Hepatocyte (in vitro differentiated cells): ENCODE measurements at places on chromosomes 7 and 10. TPM values are rescaled to one million over a fixed set of nuclear protein-coding genes. Genes with fewer than 3 reads are reported as not detected.

- H3K36me3 ChIP-seq = no peaks in the 10 kb centered on the region
- no peak for DNase-seq
- H3K4me1 ChIP-seq = no peaks in the 10 kb centered on the region
- no peak overlapping the region for H3K4me3 ChIP-seq
Observed at GRCh38 chr10:49243139-49243538, 54.9 kb upstream of the TMEM273 start.

DNA sequence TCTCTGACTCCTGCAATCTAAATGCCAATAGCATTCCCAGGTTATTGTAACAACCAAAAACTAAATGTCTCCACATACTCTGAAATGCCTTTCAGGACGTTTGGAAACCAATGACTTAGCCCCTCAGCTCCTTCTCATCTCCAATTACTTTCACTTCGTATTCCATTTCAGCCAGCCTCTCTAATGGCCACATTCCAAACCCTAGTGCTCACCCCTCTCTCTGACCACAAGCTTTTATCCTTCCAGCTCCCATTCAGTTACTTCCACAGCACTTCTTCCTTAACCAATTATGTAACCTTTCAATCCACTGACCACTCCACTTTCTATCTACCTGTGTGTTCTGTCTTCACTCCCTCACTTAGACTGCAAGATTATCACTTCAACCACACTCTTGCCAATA, 4.3 kb downstream of the NOC3L start:
- no peak overlapping the region for H3K4me3 ChIP-seq
- peaks cover 11% of the 10 kb centered on the region for H3K4me1 ChIP-seq
- no peaks in the 10 kb centered on the region for H3K27me3 ChIP-seq
- no peak for DNase-seq

- H3K4me3 ChIP-seq = no peak overlapping the region
- H3K27ac ChIP-seq = no peak overlapping the region
- no peak for DNase-seq
- H3K27me3 ChIP-seq = no peaks in the 10 kb centered on the region
- no peaks in the 10 kb centered on the region for H3K36me3 ChIP-seq
Observed at GRCh38 chr10:21764466-21765189, 230.6 kb downstream of the MLLT10 start.

- H3K4me1 ChIP-seq = peaks cover 49% of the 10 kb centered on the region
- H3K4me3 ChIP-seq = no peak overlapping the region
- peak overlapping the region; percentile 89 for H3K27ac ChIP-seq
- H3K36me3 ChIP-seq = no peaks in the 10 kb centered on the region
- peak; percentile 69 for DNase-seq
- H3K27me3 ChIP-seq = no peaks in the 10 kb centered on the region
Observed at GRCh38 chr10:3468919-3469638, 296.5 kb upstream of the PITRM1 start.

DNA sequence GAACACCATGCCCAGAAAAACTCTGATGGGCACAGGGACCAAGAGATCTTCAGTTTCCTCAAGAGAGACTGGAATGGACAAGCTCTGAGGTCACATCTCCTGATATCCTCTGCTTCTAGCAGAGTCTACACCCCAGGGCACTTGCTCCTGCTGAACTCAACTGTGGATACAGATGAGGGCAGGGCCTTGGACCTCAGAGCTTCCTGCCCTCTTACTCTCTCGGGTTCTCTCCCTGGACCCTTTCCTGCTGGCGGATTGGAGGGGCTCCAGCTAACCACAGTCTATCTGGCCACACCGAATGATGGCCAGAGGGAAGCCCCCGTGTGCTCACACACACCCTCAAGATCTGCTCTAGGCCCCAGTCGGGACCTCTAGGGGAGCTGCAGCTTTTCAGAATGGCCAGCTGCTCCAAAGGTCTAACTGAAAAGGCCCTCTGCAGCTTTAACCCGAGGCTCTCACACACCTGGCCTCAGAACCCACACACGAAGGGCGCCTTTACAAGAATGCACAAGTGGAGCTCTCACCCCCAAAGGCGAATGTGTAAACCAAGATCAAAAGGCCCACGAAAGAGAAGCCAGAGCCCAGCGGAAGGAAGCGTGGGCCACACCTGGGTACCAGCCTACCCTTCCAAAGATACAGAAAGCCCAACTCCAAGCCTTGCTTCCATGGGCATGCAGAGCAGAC, 65.5 kb downstream of the FAM53B start:
- H3K4me3 ChIP-seq = no peak overlapping the region
- no peak for DNase-seq
- no peaks in the 10 kb centered on the region for H3K36me3 ChIP-seq
- no peaks in the 10 kb centered on the region for H3K27me3 ChIP-seq
- peaks cover 7% of the 10 kb centered on the region for H3K4me1 ChIP-seq

- DNase-seq = no peak
- no peak overlapping the region for H3K27ac ChIP-seq
- H3K27me3 ChIP-seq = no peaks in the 10 kb centered on the region
- no peak overlapping the region for H3K4me3 ChIP-seq
Observed at GRCh38 chr7:23895666-23896096, 185.7 kb downstream of the STK31 start.

TMEM270 gene
- total RNA-seq = 1.1 TPM in 1 of 2 replicates, not detected in the other

- peak overlapping the region; percentile 75 for H3K4me3 ChIP-seq
- peaks cover 23% of the 10 kb centered on the region for H3K27me3 ChIP-seq
- no peak for DNase-seq
- H3K4me1 ChIP-seq = peaks cover 31% of the 10 kb centered on the region
- H3K36me3 ChIP-seq = peaks cover 3% of the 10 kb centered on the region
- peak overlapping the region; percentile 99 for H3K27ac ChIP-seq
Observed at GRCh38 chr10:17229717-17229966, 1.6 kb downstream of the VIM start.

- H3K27me3 ChIP-seq = no peaks in the 10 kb centered on the region
- DNase-seq = peak; percentile 44
- H3K4me1 ChIP-seq = peaks cover 5% of the 10 kb centered on the region
- peak overlapping the region; percentile 73 for H3K27ac ChIP-seq
Observed at GRCh38 chr10:49023752-49024151, 84.1 kb upstream of the LRRC18 start.

DNA sequence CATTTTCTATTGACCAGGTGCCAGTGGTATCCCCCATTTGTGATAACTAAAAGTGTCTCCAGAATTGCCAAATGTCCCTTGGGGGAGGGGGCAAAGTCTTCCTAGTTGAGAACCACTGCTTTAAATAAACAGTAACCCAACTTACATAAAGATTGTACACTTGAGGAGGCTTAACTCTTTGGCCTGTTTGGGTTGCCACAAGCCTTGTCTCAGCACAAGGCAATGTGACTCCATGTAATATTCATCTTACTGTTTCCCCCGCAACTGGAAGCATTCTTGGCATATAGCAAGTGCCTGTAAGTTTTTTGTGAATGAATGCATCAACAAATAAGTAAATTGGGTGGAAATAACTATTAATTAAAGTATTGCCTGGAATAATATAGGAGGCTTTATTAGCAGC, 108.3 kb downstream of the ANK3 start:
- peaks cover 9% of the 10 kb centered on the region for H3K4me1 ChIP-seq
- H3K36me3 ChIP-seq = no peaks in the 10 kb centered on the region
- DNase-seq = no peak
- H3K4me3 ChIP-seq = no peak overlapping the region

ASB10 gene
- not detected in 2 replicates for total RNA-seq

FEZF1 gene
- not detected in 2 replicates for total RNA-seq

- no peaks in the 10 kb centered on the region for H3K27me3 ChIP-seq
- H3K36me3 ChIP-seq = no peaks in the 10 kb centered on the region
- H3K4me3 ChIP-seq = no peak overlapping the region
Observed at GRCh38 chr10:116880716-116881482, 31.6 kb downstream of the ENO4 start.

GRCh38 chr7:131897790-131898165, 341.4 kb upstream of the PODXL start:
- no peaks in the 10 kb centered on the region for H3K27me3 ChIP-seq
- H3K27ac ChIP-seq = no peak overlapping the region
- H3K36me3 ChIP-seq = no peaks in the 10 kb centered on the region
- no peaks in the 10 kb centered on the region for H3K4me1 ChIP-seq

GRCh38 chr7:42262964-42263363, 26.0 kb upstream of the GLI3 start:
- no peak overlapping the region for H3K4me3 ChIP-seq

DNA sequence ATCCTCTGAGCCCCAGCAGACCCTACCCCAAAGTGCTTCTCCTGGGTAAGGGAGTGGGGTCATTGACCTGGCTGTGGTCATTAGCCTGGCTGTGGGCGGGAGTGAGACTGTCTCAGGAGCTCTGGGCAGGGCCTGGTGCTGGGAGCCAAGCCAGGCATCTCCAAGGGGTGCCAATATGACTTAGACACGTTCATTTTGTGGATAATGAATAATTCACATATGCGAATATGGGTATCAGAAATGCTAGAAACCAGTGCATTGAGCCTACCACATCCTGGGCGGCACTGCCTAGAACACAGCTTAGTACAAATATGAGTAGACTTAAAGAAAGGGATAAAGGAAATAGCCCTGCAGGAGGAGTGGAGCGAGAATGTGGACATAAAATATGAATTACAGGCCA, 14.4 kb upstream of the SRRM3 start:
- H3K36me3 ChIP-seq = no peaks in the 10 kb centered on the region
- no peak overlapping the region for H3K27ac ChIP-seq
- H3K27me3 ChIP-seq = no peaks in the 10 kb centered on the region
- H3K4me1 ChIP-seq = no peaks in the 10 kb centered on the region
- no peak for DNase-seq
- H3K4me3 ChIP-seq = no peak overlapping the region

- no peak for DNase-seq
- no peak overlapping the region for H3K27ac ChIP-seq
- peaks cover 5% of the 10 kb centered on the region for H3K4me1 ChIP-seq
- no peaks in the 10 kb centered on the region for H3K36me3 ChIP-seq
- H3K4me3 ChIP-seq = no peak overlapping the region
Observed at GRCh38 chr7:131636092-131636491, 79.7 kb upstream of the PODXL start.

- DNase-seq = no peak
- no peak overlapping the region for H3K27ac ChIP-seq
- H3K36me3 ChIP-seq = no peaks in the 10 kb centered on the region
- no peak overlapping the region for H3K4me3 ChIP-seq
Observed at GRCh38 chr7:132915647-132916046, 166.2 kb downstream of the CHCHD3 start.

GRCh38 chr10:27745732-27746396, at the start of gene MKX:
Gene MKX (minus strand): TSS chr10:27745819. CDS start chr10:27743415, 2,404 bp downstream.
- H3K4me1 ChIP-seq = peaks cover 39% of the 10 kb centered on the region
- peak; percentile 69 for DNase-seq
- H3K27me3 ChIP-seq = peaks cover 95% of the 10 kb centered on the region
- H3K4me3 ChIP-seq = peak within 1 kb of the TSS; percentile 21
- H3K36me3 ChIP-seq = no peaks in the 10 kb centered on the region

PRLHR gene
- not detected in 2 replicates for total RNA-seq

DNA sequence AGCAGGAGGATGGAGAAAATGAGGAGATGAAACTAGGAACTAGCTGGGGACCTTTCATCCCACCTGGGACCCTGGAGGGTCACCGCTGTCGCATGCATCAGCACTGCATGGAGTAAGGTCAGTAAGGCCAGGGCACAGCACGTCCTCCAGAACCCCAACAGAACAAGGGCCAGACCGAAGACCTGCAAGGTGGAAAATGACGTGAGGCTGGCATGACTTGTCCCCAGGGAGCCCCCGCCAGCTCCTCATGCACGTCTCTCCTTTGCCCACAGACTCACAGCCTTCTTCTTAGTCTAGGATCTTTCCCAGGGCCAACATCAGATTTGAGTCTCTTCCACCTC, 4.7 kb downstream of the ZNF488 start:
- no peaks in the 10 kb centered on the region for H3K36me3 ChIP-seq
- H3K27ac ChIP-seq = no peak overlapping the region
- H3K27me3 ChIP-seq = no peaks in the 10 kb centered on the region
- H3K4me3 ChIP-seq = no peak overlapping the region

DNA sequence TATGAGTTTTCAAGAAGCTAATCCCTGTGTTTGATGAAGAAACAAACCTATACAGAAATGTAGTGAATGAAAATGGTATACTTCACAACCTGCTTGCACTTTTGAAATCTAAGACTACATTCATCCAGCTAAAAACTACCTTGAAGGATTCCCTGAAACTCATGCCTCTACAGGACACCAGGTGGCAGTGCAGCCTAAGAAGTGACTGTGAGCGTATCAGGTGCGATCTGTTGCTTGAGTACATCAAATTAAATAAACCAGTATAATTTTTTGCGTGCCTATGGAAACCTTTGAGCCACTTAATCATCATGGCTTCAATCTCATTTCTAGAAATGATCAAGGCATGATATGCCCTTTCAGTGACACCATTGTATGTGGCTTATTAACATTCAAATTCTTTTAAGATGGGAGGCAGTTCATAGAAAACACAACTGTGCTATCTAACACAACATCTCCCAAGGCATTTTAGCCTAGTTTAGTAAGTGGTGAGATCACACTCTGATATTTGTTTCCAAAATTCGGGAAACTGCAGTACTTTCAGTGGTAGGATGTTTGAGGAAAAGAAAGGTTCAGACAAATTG, 57.4 kb downstream of the PPP1R17 start:
- no peak overlapping the region for H3K4me3 ChIP-seq
- H3K27me3 ChIP-seq = peaks cover 18% of the 10 kb centered on the region
- H3K27ac ChIP-seq = no peak overlapping the region
- DNase-seq = peak; percentile 79
- H3K36me3 ChIP-seq = no peaks in the 10 kb centered on the region

AS3MT gene
- total RNA-seq = 9.0 and 9.1 TPM in 2 replicates

DNA sequence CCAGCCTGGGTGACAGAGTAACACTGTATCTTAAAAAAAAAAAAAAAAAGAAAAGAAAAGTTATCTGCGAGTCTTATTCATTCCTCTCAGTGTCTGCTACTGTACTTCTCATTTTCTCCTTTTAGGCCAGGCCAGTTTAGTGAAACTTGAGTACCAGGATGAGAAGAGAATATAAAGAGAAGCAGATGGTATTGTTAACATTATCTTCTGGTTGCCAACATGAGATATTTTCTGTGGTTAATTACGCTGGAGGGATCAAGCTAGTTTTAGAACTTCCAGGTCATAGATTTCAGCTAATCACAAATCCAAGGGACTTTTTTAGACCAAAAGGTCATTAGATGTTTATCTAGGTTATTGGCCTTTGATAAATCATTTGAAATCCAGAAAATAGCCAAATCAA, 252.6 kb upstream of the SMIM30 start:
- DNase-seq = no peak
- H3K27me3 ChIP-seq = no peaks in the 10 kb centered on the region
- H3K4me1 ChIP-seq = no peaks in the 10 kb centered on the region
- peak overlapping the region; percentile 15 for H3K27ac ChIP-seq

DNA sequence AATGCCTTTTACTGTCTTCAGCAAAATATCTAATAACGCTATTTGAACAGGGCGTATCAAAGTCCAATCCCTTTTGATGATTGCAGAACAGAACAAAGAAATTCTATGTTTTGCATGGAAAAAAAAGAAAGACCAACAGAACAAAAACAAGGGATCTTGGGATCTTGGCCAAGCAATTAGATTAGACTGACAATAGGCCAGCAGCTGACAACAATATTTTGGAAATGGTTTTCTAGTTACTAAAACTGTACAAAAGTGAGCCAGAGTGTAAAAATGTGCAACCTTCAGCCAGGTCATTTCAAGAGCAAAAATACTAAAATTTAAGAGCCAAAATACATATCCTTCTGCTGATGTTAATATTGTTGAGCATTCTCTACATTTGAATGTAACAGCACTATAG, 716.5 kb upstream of the KCND2 start:
- no peaks in the 10 kb centered on the region for H3K4me1 ChIP-seq
- no peak for DNase-seq
- no peak overlapping the region for H3K27ac ChIP-seq
